NCI-H460 (cell line): ENCODE measurements at places on chromosomes 7 and 10. TPM values are rescaled to one million over a fixed set of nuclear protein-coding genes. Genes with fewer than 3 reads are reported as not detected.

Gene ADAP1
- 8.7 and 10.0 TPM in 2 replicates for total RNA-seq

Gene NYAP1
- total RNA-seq = 0.47 and 1.2 TPM in 2 replicates

Gene ARHGAP12
- 31.5 and 35.9 TPM in 2 replicates for total RNA-seq

Gene CUBN
- 0.58 and 0.67 TPM in 2 replicates for total RNA-seq

Gene SGCE
- 7.8 and 9.5 TPM in 2 replicates for total RNA-seq

Gene GRID1
- 0.05 and 0.09 TPM in 2 replicates for total RNA-seq

Gene IGFBP1
- total RNA-seq = 1.8 and 2.4 TPM in 2 replicates

Gene CHST3
- total RNA-seq = 15.2 and 16.0 TPM in 2 replicates

Gene CPA5
- total RNA-seq = not detected in 2 replicates

Gene EBF3
- total RNA-seq = not detected in 2 replicates

Gene ADAMTS14
- total RNA-seq = 0.02 TPM in 1 of 2 replicates, not detected in the other

Gene LRRC4
- not detected in 2 replicates for total RNA-seq

Gene OR2A1
- total RNA-seq = not detected in 2 replicates

Gene CLEC5A
- not detected in 2 replicates for total RNA-seq

Gene CYP2W1
- 0.05 TPM in 1 of 2 replicates, not detected in the other for total RNA-seq
